ENCODE measurements at places on chromosomes 6 and 20. TPM values are rescaled to one million over a fixed set of nuclear protein-coding genes. Genes with fewer than 3 reads are reported as not detected.

Gene ADGRF5
- 0.13 TPM for total RNA-seq

Gene RAET1G
- total RNA-seq: not detected

Gene SAMD3
- 0.43 TPM for total RNA-seq

Gene BACH2
- 0.28 TPM for total RNA-seq

Gene TFAP2A
- 0.21 TPM for total RNA-seq

Gene TREML2
- 6.8 TPM for total RNA-seq

Gene HLA-DOB
- total RNA-seq: 30.3 TPM

Gene KCNG1
- total RNA-seq: not detected

Gene THEMIS
- not detected for total RNA-seq

Gene OPRM1
- total RNA-seq: not detected

Gene GRM1
- total RNA-seq: not detected

Gene CFAP61
- total RNA-seq: 0.41 TPM

Gene SLC26A8
- not detected for total RNA-seq

Gene SLC23A2
- total RNA-seq: 51.7 TPM

Gene TMC2
- not detected for total RNA-seq

Gene MAP7
- total RNA-seq: 0.21 TPM

Gene WFDC5
- total RNA-seq: not detected

Gene NRN1
- 0.37 TPM for total RNA-seq

Gene GPX5
- not detected for total RNA-seq

Gene COMMD7
- 26.5 TPM for total RNA-seq

Gene TSBP1
- total RNA-seq: not detected

Gene AGPAT1
- total RNA-seq: 31.5 TPM

Gene UBE3D
- total RNA-seq: 5.6 TPM

Gene CD93
- 2.6 TPM for total RNA-seq

Gene PET117
- 11.3 TPM for total RNA-seq

Gene TREM2
- total RNA-seq: not detected

Gene CCN6
- total RNA-seq: not detected

Gene CALHM6
- 0.53 TPM for total RNA-seq

Gene MYL9
- 1.7 TPM for total RNA-seq

Gene PI16
- total RNA-seq: not detected

Gene ADGRF4
- total RNA-seq: not detected

Gene XKR7
- total RNA-seq: not detected

Gene LY6G6C
- not detected for total RNA-seq

Gene BANF2
- total RNA-seq: not detected

Gene ZBTB46
- total RNA-seq: 0.92 TPM

All from GM12878 (cell line).